ENCODE measurements at places on chromosomes 12 and 14. TPM values are rescaled to one million over a fixed set of nuclear protein-coding genes. Genes with fewer than 3 reads are reported as not detected.

DNA sequence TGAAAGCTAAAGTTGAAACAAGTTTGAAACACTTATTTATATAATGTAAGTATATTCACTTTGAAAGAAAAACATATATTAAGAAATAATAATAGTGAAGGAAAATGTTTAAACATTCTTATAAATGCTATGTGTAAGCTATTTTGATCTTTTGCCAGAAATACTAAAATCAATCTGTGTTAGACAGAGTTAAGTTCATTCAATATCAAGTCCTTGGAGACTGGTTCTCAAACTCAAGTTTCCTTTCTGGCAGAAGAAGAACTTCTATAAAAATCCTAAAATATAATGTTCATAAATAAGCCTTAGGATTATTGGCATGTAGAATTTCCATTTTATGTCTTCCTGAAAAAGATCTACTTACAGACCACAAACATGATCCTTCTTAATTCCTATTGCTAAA is 45.3 kb downstream of the TAOK3 start:
- no peak for ATAC-seq

GRCh38 chr14:70934084-70934483 is 26.8 kb downstream of the PCNX1 start:
- ATAC-seq, result no peak

The CD163L1 gene
- 0.60 TPM for total RNA-seq

GRCh38 chr14:76778546-76779215 is 17.4 kb downstream of the VASH1 start:
- ATAC-seq, result no peak

DNA sequence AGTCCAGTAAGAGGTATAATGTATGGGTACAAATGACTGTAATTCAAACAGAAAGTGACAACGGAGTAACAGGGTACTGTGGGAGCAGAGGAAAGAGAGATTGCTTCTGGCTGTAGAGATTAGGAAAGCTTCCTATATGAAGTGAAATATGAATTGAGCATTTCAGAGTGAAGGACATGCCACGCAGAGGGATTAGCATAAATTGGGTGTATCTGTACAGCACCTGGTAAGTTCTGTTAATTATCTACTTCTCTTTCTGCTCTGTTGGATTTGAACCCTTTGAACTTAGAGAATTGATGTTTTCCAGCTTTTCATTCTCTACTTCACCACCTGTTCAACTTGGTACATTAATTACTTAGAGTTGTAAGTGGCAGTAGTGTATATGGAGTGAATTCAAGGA is 8.8 kb downstream of the STK38L start:
- no peak for ATAC-seq

DNA sequence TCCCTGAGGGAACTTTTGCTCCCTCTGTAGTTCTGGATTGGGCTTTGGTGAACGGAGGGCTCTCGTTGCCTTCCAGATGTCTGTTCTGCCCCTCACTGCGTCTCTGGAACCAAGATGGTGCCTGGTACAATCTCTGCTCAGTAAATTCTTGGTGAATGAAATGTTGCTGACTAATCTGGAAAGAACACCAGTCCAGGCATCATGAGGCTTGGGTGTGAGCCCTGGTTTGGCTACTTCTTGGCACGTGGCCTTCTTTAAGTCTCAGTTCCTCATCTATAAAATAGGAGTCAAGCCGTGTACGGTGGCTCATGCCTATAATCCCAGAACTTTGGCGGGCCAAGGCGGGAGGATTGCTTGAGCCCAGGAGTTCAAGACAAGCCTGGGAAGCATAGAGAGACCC is 4.3 kb downstream of the HHIPL1 start:
- peak; percentile 43 for ATAC-seq

The KCNK10 gene
- 3.9 TPM for total RNA-seq

DNA sequence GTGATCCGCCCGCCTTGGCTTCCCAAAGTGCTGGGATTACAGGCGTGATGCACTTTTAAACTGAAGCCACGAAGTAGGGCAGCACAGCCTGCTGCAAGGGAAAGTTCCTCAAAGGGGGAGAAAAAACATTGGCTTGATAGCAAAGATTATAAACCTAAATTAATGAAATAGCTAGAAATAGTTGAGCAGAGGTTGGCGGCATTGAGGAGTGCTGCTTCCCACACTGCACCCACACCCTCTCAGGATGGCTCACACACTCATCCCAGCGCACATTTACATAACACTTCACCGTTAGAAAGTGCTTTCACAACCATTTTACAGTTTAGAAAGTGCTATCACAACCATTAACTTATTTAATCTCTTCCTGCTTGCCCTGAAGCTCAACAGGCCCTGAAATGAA is 44.4 kb upstream of the TCL1A start:
- ATAC-seq, result no peak

The MDGA2 gene
- total RNA-seq, result not detected

DNA sequence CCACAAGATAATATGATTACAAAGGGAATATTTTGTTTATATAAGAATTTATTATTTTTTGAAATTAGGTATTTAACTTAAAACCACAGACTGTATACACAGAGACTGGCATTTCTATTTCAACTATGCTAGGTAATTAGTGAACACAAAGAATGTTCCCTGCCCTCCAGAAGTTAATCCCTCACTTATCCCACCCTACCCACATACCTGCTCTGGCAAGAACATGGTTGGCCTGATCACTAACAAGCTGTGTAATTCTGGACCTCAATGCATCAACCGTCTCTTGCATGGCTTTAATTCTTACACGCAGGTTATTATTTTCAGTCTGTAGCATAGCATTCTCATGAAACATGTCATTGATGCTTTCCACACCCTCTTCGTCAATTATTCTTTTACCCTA is 85.9 kb downstream of the KIF21A start:
- no peak for ATAC-seq

Data from esophagus mucosa (tissue), 1 donor.